Stimulated activated CD4-positive, alpha-beta T cell treated with anti-CD3 and anti-CD28 coated beads, Interleukin-15, amount 100 ng/mL, for 1 hour (primary cell): ENCODE measurements at places on chromosomes 1 and 21.

DNA sequence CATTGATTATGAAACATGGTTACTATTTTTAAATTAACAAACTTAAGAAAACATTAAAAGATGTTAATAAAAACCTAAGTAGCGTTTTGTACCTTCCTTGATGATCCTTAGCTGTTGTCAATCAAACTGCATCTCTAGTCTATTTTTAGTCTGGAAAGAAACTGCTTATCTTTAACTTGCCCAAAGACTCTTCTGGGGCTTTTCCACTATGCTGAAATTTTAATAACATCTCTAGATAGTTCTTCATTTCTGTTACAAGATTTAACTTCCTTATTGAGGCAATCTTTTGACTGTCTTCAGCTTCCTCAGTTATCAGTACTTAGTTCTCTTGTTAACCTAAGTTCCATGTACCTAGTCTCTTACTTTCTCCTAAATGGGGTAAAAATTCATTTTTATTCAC is 135.9 kb upstream of the HMCN1 start:
- no peak for DNase-seq

DNA sequence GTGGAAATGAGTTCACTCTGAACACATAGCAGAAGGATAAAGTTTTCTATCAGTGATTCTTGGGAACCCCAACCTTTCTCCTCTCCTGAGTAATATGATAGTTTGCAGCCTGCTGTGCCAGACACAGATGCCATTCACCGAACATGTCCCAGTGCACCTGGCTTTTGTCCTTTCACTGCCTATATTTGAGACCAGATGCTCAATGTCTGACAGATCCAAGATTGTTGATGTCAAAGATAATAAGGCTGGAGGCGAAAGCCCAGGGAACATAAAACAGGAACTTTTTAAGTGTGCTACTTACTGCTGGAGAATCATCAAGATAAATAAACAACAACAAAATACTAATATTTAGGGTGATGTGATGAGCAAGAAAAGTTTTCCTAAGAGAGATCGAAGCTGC is 139.3 kb downstream of the TIAM1 start:
- no peak for DNase-seq

DNA sequence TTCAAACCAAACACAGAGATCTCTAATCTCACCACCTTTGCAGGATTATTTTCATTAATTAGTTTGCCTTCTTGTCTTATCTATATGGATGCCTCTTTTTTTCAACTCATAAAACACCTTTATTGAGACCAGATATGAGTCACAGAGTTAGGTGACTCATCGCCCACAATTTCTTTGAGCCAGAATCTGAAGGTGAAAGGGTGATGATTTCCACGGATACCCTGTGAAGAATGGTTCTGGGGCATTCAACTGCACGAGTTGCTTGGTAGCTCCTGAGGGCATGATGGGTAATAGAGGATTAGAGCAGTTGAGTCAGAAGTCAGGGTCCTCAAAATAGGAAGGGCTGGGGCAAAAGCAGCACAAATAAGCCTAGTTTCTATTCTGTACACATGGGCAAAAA is 128.2 kb downstream of the TBX19 start:
- peak; percentile 10 for DNase-seq

DNA sequence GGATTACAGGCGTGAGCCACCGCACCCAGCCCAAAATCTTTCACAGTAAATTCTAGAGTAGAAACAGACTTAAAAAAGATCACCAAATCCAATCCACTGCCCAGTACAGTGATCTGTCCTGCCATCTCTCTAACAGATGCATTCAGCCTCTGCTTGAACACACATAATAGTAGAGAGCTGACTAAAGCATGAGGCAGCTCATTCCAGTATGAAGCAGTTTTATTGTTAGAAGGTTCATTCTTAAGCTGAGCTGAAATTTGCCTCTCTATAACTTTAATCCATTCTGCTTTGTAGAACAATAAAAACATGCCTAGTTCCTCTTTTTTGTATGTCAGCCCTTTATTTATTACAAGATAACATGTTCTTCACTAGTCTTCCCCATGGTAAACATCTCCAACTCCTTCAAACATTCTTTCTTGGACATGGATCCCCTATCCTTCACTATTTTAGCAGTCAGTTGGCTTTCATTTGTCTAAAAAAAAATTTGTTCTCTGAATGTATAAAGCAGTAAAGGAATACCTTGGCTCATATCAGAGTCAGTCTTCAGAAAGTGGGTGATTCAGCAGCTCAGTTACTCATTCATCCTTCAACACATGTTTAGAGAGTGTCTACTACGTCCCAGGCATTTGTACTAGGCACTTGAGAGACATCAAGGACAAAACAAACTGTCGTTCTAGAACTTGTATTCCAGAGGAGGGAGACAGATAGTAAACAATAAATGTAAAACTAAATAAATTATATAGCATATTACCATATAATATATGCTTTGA is 10.7 kb upstream of the PTBP2 start:
- no peak for DNase-seq

DNA sequence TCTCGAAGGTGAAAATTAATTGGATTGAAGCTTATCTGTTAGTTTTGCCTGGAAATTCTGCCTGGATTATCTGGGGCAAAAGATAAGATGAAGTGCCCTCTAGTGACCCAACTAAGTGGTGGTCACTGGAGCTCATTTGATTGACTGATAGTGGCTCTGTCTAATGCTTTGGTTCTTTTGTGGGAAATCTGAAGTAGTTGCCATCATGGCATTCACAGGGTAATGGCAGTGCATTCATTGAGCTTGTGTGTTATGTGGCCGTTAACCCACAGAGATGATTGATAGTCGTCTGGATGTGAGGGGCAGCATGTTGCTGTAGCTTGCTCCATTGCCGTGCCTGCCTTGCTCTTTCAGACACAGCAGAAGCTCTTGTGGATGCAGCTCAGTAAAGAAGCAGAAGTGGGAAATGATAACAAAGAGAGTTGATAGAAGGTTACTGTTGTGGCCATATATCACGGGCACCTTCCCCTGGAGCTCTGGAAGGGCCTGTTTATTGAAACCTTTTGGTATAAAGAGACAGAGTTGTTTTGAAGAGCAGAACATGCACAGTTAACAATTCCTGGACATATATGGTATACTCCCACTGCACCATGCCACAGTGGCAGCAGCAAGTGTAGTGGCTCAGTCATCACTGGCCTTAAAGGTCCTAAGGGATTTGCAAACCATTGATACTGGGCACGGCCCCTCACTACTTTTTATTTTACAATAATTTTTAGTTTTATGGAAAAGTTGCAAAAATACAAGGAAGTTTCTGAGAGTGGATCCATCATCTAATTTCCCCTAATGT is 42.0 kb downstream of the CXADR start:
- no peak for DNase-seq

DNA sequence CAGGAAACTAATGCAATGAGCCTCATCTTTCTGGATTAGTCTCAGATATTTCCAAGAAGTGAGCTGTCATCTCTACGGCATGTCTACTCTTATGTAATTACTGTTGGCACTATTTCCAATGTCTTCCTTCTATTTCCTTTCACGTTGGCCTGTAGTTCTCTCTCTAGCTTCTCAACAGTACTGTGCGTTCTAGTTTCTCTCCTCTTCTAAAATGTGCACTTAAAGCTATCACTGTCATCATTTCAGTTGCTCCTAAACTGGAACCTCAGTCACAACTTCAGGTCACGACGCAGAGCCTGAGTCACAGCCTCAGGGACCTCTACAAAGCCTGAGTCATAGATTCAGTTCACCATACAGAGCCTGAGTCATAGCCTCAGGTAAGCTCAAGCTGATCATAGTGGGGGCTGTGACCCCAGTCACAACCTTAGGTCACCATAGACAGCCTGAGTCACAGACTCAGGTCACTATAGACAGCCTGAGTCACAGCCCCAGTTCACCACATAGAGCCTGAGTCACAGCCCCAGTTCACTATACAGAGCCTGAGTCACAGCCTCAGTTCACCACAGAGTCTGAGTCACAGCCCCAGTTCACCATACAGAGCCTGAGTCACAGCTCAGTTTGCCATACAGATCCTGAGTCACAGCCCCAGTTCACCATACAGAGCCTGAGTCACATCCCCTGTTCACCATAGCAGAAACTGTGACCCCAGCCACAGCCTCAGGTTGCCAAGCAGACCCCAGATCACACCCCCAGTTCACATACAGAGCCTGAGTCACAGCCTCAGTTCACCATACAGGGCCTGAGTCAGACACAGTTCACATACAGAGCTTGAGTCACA is 13.0 kb downstream of the WNT9A start:
- no peak for DNase-seq

GRCh38 chr1:172071746-172072145 is 230.4 kb downstream of the DNM3 start:
- DNase-seq: no peak

GRCh38 chr1:109371341-109371739 is 26.4 kb downstream of the SORT1 start:
- no peak for DNase-seq

GRCh38 chr21:29739176-29739575 is 200.6 kb downstream of the GRIK1 start:
- DNase-seq: no peak

GRCh38 chr1:162732566-162733335 is 57.8 kb upstream of the HSD17B7 start:
- no peak for DNase-seq

- DNase-seq: no peak
Observed at GRCh38 chr1:83583351-83584014, 415.4 kb downstream of the TTLL7 start.

DNA sequence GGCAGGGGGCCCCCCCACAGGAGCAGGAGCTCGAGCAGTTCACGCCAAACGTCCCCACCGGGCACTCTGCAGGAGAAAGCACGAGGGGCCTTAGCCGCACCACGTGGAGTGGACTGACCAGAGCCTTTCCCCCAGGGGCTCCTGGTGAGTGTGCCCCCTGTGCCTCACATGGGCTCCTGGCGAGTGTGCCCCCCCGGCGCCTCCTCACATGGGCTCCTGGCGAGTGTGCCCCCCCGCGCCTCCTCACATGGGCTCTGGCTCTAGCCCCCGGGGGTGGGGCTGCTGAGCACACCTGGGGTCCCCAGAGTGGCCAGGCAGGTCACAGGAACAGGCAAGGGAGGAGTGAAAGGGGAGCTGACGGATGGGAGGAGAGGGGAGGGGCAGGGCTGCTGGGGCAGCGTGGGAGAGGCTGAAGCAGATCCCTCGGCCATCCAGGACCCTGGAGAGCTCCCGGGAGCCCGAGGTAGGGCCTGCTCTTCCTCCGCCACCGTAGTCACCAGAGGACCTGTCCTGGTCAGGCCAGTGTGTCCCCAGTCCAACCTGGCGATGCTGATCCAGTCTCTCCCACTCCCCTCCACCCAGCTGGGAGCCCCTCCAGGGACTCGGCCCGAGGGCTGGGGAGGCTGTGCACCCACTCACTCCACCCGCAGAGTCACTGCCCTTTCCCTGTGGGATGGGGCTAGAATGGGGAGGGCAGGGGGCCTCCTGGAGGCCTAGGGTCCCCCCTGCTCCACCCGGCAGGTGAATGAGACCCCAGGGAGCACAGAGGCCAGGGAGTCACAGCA is 47.6 kb downstream of the ARHGEF16 start:
- DNase-seq: no peak

DNA sequence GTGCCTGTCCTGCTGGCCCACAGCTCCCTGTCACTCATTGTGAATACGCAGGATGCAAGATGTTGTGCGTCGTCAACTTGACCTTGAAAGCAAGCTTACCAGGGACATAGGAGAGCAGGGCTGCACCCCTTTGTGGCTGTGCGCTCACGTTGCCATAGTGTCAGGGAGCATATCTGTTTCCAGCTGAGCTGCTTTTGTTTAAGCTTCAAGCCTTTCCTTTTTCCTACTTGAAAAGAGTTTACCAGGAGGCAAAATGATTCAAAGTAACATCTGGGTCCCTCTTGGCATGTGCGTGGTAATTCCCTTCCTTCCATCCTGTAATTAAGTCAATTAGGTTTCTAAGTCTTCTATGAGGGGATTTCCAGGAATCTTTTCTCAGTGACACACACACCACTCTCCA is 537.1 kb downstream of the AJAP1 start:
- DNase-seq: no peak

DNA sequence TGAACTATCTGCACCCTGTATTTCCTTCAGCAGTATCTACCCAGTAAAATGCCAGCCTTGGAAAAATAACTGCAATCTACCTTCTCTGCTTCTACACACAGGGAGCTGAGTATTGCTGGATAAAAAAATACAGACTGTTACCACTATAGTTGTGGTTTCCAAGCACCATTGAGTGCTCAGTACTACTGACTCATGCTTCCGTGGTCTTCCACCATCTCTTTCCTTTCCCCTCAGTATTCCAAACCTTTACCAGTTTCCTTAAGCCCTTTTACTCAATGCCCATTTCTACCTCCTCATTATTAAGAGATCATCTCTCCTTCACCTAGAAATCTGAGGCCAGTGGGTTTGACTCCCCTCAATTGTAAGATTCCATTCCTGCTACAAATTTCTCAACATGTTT is 23.8 kb downstream of the GLMN start:
- DNase-seq: no peak

GRCh38 chr1:87292684-87293493 is 35.8 kb upstream of the LMO4 start:
- DNase-seq: peak; percentile 3

DNA sequence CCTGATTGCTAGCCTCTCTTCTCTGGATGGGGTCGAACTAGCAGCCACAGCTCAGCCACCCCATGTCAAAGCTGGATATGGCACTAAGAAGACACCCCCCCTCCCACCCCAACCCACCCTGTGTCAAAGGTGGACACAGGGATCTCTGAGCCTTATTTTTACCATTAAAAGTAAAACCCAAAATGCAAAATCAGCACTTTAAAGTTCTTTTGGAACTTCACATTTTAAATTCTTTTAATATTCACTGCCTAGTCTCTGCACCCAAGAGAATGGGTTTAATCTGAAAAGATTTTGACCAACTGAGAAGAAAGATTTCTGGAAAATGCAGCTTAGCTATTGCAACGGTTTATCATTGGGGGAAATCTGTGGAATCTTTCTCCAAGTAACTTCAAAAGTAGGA is 167.6 kb downstream of the TGFBR3 start:
- DNase-seq: no peak

DNA sequence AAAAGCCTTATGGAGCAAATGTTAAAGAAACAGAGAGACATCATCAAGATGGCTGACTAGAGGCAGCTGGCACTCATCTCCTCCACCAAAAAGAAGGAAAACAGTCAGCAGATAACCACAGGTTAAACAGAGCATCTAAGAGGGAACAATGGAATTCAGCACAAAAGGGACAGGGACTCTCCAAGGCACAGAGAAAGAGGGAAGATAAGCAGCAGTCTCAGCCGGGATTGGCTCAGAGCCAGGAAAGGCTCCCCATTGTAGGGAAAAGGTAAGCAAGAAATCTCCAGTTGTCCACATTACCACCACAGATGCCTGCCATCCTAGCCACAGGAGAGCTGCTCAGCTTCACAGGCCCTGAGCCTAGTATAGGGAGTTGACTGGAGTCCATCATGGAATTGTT is 605.5 kb downstream of the SMYD3 start:
- DNase-seq: no peak

- no peak for DNase-seq
Observed at GRCh38 chr1:14298806-14299205, 299.7 kb upstream of the KAZN start.
